Left renal cortex interstitium (tissue), 4 donors: ENCODE measurements at places on chromosomes 12 and 14.

GRCh38 chr14:55706365-55706684, 126.3 kb downstream of the KTN1 start:
- no peak for DNase-seq

- DNase-seq: no peak
Measured at GRCh38 chr14:53304726-53305381, 151.7 kb upstream of the DDHD1 start.

GRCh38 chr14:61475316-61475715, 153.9 kb downstream of the PRKCH start:
- no peak for DNase-seq

GRCh38 chr12:130956456-130957303, 3.0 kb downstream of the ADGRD1 start:
- DNase-seq: no peak
